GM23248 (cell line): ENCODE measurements at places on chromosomes 12 and 14. TPM values are rescaled to one million over a fixed set of nuclear protein-coding genes. Genes with fewer than 3 reads are reported as not detected.

The VSIG10 gene
- 8.5 and 11.5 TPM in 2 replicates for polyA plus RNA-seq

The PIK3C2G gene
- not detected in 2 replicates for polyA plus RNA-seq

The PIANP gene
- 0.60 and 0.75 TPM in 2 replicates for polyA plus RNA-seq

The TMEM63C gene
- polyA plus RNA-seq: not detected in 2 replicates

The LMNTD1 gene
- polyA plus RNA-seq: 0.39 and 0.58 TPM in 2 replicates

The CAPZA3 gene
- not detected in 2 replicates for polyA plus RNA-seq

The C12orf56 gene
- 0.90 and 1.3 TPM in 2 replicates for polyA plus RNA-seq

The MUCL1 gene
- polyA plus RNA-seq: not detected in 2 replicates
